ENCODE measurements at places on chromosomes 6 and 20.

DNA sequence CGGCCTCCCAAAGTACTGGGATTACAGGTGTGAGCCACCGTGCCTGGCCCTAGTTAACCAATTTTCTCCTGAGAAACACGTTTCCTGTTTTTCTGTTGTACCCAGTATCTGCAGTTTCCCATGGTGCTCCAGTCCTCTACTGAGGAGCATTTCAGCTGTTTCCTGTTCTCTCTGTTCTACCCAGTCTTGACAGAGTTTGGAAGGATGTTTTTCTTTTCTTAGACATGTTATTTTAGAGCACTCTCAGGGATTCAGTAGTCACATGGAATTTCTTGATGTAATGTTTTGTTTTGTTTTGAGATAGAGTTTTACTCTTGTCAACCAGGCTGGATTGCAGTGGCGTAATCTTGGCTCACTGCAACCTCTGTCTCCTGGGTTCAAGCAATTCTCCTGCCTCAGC, 129.8 kb upstream of the TIAM2 start:
- DNase-seq, result no peak

DNA sequence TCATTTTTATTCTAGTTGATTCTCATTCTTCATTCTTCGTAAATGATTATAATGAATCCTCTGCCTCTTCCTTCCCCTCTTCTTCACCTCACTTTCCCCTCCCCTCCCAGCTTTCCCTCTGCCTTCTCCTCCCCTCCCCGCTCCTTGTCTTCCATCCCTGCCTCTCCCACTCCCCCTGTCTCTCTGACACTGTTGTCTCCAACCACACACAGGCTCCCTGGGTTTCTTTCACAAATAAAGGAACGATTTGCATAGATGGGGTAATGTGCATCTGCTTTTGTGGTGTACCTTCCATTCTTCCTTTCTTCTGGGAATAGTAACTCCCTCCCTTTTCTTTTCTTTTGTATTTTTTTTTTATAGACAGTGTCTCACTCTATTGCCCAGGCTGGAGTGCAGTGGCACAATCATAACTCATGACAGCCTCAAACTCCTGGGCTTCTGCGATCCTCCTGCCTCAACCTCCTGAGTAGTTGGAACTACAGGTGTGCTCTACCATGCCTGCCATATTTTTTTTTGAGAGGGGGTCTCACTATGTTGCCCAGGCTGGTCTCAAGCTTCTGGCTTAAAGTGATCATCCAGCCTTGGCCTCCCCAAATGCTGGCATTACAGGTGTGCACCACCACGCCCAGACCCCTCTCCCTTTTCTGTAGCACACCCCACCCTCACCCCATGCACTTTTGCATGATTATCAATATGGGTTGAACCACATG, 318.6 kb downstream of the PRKN start:
- DNase-seq, result no peak

DNA sequence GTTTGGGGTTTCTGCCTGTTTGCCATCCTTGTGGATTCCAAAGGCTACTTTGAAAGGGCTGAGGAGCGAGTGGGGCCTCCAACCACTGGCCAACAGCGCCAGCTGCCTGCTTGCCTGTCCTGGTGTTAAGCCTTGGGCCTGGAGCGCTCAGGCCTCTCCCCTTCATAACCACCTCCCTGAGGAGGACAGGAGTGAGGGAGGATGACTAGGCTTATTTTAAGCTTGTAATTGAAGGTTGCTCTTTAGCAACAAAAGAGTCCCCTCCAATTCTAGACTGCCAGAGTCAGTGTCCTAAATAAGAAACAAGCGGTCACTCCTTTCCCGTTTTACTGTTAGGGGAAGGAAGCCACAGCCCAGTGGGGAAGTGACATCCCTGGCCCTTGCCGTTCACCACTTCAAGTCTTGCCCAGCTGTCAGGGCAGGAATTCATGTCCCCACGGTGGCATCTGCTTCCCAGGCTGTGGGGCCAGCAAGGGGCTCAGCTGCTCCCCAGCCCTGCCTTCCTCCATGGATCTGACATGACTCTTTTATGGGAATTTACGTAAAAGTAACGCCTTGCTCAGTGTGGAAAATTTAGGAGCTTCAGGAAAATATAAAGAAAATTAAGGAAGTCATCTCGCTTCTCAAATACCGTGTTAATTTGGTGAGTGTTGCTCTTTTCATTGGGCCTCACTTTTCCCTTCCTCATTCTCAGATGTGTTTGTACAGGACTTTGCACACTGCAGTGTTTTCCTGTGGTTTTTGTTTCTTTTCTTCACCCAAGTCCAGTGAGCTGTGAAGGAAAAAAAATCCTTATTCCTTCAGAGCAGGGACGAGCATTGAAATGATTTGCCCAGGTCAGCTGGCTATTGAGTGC, 57.8 kb downstream of the SSR1 start:
- no peak for DNase-seq

DNA sequence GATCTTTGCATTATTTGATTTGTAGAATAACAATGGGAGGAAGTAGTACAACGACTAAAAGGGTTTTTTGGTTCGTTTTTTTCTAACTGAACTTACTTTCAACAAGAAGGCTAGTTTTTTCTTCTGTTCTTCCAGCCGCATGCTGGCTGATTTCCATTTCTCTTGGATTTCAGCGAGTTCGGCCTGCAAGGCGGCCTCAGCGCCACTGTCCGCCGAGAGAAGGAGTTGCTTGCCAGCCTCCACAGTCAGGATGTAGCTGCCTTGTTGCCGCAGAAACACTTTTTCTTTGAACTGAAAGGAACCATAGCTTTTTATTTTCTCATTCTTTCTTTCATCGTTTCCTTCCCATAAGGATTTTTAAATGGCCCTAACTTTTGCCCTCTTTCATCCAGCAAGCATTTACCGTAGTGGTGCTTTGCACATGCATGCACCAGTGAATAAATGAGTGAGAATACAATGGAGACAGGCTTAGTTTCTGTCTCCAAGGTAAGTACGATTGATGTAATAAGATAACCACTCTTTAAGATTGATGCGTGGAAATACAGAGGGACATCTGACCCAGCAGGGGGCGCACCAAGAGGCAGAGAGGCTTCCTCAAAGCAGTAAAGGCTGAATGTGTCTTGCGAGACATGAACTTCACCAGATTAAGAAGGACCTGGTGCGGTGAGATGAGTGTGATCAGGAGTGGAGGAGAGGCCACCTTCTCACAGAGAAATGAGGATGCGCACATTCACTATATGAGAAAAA, 398.8 kb downstream of the ESR1 start:
- no peak for DNase-seq

- no peak for DNase-seq
These were observed 24.4 kb downstream of the IL22RA2 start for GRCh38 chr6:137149035-137149393.

DNA sequence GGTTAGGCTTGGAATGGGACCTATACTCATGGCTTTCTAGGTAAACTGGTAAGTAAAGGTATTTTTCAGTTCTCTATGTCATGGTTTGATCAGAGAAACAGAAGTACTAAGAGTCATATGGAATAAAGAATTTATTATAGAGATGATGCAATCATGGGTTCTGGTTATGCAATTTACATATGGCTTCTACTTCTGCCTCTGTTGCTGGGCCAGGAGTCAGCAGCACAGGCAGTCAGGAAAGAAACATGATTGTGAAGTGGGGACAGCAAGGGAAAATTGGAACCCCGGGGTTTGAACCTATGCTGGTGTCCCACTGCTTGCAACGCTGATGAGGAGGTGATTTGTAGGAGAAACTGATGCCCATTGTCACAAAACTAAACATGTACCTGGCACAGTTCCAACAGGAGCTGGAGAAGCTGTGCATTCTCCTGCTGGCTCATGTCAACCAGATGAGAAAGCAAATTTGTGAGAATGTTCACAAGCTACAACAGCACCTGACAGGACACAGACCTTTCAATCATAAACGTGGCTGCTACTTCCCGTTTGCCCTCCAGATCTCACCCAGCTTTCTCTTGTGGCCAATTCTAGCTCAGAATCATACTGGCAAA, 887.1 kb downstream of the TFAP2A start:
- no peak for DNase-seq

DNA sequence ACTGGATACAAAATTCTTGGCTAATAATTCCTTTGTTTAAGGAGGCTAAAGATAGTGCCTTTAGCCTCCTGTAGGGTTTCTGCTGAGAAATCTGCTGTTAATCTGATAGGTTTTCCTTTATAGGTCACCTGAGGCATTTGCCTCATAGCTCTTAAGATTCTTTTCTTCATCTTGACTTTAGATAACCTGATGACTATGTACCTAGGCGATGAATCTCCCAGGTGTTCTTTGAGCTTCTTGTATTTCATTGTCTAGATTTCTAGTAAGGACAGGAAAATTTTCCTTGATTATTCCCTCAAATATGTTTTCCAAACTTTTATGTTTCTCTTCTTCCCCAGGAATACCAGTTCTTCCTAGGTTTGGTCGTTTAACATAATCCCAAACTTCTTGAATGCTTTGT, 479.4 kb upstream of the MAN1A1 start:
- no peak for DNase-seq

GRCh38 chr20:57294550-57294949, 28.1 kb upstream of the BMP7 start:
- no peak for DNase-seq

GRCh38 chr6:137623293-137623692, 129.1 kb upstream of the OLIG3 start:
- DNase-seq, result no peak

GRCh38 chr6:127297502-127298070, 30.9 kb downstream of the RNF146 start:
- DNase-seq, result no peak

DNA sequence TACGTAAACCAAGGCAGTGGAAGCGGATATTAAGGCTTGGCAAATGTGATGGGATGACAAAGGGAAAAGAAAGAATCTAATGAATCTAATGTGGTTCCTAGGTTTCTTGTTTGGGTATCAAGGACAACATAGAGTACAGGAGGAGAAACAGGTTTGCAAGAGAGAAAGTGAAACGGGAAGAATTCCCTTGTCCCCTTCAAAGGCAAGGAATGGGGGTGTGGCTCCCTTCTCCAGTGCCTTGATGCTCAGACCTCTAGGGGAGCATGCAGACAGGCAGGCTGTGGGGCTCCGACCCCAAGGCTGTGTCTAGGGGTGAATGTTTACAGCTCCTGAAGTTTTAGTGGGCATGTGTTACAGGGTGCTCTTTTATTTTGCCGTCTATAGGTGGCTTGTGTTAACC, 317.5 kb upstream of the HSF2 start:
- no peak for DNase-seq

DNA sequence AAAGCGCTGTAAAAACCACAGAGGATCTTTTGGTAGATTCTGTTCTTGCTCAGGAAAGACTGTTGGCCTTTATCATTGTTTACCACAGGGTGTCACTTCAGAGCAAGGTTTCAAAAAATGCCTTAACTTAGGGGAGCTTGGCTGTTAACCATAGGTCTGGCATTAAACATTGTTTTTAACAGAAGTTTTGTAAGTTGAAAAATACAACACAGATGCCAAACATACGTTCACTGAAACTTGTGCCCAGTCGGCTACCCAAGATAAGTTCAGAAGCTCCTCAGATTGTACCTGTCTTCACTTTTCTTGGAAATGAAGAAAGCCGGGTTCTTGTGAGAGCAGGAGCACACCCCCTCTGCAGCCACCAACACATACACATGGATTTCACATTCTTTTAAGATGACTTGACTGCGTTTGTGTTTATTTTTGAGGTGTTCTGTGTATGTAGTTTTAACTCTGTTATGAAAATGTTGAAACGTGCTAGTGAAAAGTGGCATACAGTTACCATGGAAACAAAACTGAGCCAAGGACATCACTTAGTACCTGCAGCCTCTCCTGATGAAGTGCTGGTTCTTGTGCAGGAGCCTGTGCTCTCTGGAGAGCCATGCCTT, 64.9 kb downstream of the SYCP2L start:
- DNase-seq, result no peak

DNA sequence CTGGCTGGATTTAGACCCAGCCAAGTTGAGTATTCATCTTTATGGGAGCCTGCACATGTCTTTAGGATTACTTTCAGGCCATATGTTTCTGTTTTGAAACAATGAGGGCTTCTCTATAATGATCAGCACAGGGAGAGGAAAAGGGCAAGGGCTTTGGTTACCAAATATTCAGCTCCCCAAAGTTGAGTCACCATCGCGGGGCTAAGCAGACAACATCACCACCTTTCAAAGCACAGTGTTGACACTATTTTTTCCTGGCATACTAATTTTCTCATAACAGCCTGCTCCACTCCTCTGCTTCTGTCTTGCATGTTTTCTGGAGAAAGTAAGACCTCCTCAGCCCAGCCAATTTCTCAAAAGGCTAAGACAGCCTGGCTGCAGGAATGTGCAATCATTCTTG, 4.9 kb downstream of the SCML4 start:
- no peak for DNase-seq

DNA sequence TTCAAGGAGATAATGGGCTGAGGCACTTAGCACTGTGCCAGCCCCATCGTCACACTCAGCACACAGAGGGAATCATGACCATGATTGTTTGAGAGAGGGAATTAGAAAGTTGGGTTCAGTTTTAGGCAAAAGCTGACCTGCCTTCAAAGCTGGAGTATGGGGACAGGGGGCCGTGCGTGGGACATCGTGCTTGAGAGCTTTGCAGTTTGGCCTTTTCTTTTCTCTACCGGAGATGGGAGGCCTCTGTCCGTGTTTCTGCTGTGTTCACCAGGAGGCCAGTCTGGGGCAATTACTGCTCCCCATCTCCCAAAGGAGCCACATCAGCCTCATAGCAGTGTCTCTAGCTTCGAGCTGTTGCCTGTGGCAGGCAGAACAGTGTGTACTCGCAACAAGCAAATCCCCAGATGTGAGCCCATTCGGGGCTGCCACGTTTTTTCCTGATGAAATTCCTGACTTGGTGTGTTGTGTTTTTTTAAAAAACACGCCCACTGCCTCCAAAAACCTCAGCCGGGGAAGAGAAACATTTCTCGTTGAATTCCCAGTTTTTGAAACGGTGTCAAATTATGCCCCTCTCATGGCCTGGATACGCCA, 20.2 kb downstream of the EYA2 start:
- no peak for DNase-seq

DNA sequence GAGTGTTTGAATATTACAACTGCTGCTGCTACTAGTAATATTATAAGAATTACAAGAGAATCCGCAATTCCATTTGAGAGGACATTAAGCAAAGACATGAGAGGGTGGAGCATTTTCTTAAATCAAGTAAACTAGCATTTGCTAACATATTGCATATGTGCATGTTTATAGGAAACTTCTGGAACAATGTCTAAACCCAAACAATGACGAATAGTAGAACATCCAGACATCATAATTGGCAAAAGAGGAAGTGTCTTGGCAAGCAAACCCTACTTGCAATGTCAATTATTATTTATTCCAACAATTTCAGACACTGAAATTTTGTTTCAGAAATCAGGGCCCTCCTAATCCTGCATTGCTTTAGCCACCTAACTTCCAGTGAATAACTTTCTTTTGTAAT, 1155.3 kb upstream of the GJE1 start:
- DNase-seq, result no peak

DNA sequence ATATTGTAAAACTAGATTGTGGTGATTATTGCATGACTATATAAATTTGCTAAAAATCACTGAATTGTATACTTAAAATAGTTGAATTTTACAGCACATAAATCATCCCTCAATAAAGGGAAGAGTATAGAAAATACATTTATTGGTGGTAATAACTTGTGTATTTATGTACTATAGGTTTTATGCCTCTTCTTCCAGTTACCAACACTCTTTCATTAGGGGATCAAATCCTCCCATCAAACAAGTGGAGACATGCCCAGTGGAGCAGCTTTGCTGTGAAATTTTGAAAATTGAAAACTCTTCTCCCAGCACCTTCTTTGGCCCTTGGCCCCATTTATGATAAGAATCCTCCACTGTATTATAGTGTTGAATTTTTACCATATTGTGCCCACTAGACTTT, 10.1 kb upstream of the SSR1 start:
- no peak for DNase-seq

- DNase-seq, result no peak
These were observed 83.8 kb downstream of the FNDC1 start for GRCh38 chr6:159252955-159253508.

Data from esophagus squamous epithelium (tissue), 5 donors.